ENCODE measurements at places on chromosomes 3 and 15.
A peak's percentile ranks its signal among the peaks of the same experiment; 100 is the strongest.

GRCh38 chr15:83720468-83720867, 66.5 kb downstream of the ADAMTSL3 start:
- DNase-seq: no peak

DNA sequence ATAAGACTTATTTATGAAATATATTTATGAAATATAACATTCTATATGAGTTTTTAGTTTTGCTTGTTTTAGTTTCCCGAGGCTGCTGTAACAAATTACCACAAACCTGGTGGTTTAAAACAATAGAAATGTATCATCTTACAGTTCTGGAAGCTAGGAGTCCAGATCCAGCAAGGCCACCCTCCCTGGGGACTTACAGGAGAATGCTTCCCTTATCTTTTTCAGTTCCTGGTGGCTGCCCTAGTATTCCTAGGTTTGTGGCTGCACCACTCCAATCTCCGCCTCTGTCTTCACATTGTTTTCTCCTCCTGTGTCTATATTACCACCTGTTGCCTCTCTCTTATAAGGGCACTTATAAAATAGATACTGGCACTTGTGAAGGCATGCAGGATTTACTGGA, 877.8 kb downstream of the TUSC7 start:
- DNase-seq: no peak

DNA sequence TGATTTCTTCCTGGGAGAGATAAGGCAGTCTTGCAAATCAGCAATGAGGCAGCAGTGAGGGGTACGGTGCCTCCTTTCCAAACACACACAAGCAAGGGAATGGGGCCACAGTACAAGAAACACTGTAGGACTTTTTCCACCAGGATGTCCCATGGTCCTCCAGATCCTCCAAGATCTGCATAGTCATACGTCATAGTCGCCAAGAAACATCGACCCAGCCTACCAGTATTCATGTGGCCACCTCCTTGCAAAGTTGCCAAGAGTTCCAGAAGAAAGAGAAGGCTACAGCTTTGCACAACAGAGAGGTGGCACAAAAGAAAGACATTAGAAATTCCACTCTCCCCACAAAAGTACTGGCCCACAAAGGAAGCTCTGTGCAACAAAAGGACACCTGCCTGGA, 257.9 kb downstream of the CTNNB1 start:
- no peak for DNase-seq

DNA sequence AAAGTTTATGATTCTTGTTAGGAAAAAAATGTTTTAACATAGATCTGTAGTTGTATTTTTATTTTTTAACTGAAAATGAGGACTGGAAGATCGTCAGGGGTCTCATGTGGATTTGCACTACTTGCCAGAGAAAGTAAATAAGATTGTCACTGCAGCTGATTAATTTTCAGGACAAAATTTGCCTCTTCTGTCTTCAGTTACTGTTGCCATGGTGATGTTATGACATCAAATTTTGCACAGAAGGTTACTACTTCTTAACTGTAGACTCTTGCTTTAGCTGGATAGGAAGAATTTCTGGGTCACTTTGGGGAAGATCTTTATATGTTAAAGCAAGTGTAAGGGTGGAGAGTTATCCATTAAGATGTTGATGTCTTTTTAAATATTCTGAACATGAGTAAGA, 82.2 kb upstream of the WDR72 start:
- DNase-seq: no peak

DNA sequence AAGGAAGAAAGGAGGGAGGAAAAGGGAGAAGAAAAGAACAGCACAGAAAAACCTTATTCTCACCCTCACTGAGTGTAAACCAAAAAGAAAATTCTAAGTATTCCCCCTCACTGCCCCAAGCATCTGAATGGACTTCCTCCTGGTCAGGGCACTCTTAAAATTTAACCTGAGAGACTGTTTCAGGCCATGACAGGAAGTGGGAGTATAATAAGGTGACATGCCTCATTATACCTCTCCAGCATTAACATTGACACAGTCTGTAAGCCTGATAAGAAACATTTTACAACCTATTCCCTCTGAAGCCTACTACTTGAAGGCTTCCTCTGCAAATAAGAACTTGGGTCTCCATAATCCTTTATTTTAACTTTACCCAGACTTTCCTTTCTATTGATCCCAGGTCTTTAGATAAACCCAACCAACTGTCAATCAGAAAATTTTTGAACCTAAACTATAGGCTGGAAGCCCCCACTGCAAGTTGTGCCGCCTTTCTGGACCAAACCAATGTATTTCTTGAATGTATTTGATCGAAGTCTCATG, 41.7 kb downstream of the SLCO2A1 start:
- DNase-seq: no peak

- DNase-seq: peak; percentile 60
Measured at GRCh38 chr3:100316641-100317069, 17.9 kb upstream of the NIT2 start.

DNA sequence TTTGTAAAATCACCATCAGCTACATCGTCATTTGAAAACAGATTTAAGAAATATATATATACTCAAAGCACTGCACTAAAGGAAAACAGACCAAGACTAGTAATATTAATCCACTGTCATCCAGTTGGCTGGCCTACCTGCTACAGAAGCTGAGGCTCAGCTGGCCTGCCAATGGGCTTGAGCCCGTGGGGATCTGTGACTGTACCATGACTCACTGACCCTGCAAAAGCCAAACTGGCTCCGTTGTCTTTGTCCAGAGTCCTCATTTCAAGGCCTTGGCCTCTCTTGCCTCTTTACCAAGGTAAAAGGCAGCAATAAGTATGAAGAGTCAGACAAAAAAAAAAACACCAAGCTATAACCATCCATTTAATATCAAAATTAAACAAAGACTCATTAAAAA, 463.5 kb upstream of the RASGRP1 start:
- DNase-seq: peak; percentile 93

DNA sequence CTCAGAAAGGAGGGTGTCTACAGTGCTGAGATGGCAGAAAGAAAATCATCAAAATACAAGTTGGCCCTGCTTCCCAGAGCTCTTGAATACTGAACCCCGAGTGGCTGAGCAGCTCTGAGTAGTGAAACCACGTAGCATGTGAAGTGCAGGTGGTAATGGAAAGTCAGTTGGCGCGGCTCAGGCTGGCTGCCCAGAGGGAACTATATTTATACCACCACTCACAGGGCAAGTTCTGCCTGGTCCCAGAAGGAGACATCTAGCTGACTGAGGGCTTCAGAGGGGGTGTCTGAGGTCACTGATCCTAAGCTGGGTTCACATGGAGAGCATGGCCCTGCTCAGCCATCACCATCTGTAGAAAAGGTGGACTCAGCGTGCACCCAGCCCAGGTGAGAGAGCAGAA, 129.6 kb upstream of the AGBL1 start:
- DNase-seq: no peak

DNA sequence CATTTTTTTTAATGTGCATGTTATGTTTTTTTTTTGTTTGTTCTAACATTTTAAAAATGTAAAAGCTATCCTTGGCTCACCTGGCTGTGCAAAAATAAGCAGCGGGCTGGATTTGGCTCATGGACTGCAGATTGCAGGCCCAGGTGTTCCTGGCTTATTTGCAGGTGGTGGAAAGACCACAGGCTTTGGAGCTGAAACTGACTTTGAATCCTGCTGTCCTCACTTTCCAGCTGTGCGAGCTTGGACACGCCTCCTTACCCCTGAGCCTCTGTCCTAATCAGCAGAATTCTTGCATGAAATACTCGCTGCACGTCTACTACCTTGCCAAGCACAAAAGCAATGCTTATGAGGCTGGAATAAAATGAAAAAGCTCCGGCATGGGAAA, 188.7 kb upstream of the TPM1 start:
- DNase-seq: no peak

DNA sequence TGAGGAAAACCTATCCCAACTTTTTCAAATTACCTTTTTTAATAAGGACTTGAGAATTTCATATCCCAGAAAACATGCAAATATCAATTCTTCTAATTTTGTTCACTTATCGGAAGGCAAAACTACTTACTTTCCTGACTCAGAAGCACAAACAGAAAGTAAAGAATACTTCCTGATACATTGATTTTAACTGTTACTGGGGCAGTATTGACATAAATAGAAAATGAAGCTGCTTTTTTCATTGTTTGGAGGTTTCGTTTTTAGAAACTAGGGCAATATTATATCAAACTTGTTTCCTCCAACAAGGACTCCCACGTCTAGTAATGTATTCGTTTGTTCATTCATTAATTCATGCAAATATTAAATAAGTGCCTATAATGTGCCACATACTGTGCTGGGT, 19.1 kb downstream of the PAQR9 start:
- DNase-seq: no peak

- DNase-seq: no peak
Measured at GRCh38 chr3:178300441-178300959, 235.7 kb upstream of the KCNMB2 start.

GRCh38 chr3:89289574-89290190, 182.3 kb downstream of the EPHA3 start:
- no peak for DNase-seq

- DNase-seq: no peak
Measured at GRCh38 chr3:75894234-75894633, 108.9 kb upstream of the ZNF717 start.

DNA sequence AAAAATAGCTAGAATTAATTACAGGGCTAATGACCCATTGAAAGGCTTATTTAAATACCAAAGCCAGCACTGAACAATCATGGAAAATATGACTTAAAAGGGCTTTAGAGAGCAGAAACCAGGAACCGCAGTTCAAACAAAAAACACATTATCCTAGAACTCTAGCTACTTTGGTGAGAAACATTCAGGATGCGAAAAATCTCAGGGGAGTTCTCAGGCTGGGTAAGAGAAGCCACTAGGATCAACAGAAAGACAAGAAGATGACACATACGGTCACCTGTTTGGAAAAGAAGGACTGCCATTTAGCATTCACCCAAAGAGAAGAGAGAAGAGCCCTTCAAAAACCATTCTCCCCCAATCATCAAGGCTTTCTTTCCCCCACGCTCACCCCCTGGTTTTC, 75.6 kb upstream of the ICE2 start:
- peak; percentile 13 for DNase-seq

GRCh38 chr15:71232411-71232810, 117.1 kb downstream of the THSD4 start:
- peak; percentile 78 for DNase-seq

DNA sequence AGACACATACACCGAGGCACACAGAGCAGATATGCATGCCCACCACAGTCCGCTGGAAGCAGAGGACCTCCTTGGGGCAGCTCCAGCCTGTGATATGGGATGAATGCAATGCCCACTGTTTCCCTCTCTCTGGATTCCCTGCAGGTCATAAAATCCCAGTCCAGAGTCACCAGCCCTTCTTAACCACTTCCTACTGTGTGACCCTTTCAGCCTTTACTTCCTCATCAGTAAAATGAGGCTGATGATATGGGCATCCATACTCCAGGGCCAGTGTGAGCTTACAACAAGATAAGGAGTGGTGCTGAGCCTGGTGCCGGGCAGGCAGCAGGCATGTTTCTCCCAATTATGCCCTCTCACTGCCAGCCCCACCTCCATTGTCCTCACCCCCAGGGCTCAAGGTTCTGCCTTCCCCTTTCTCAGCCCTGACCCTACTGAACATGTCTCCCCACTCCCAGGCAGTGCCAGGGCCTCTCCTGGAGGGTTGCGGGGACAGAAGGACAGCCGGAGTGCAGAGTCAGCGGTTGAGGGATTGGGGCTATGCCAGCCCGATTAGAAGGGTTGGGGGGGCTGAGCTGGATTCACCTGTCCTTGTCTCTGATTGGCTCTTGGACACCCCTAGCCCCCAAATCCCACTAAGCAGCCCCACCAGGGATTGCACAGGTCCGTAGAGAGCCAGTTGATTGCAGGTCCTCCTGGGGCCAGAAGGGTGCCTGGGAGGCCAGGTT, at the start of gene GNAT1:
TSS of gene GNAT1 (plus strand) at position 675 of the 725 bp plus-strand sequence. CDS start 116 bp downstream, outside the sequence.
- DNase-seq: no peak

- no peak for DNase-seq
Measured at GRCh38 chr3:16482770-16483531, 30.5 kb downstream of the RFTN1 start.

- DNase-seq: peak; percentile 87
Measured at GRCh38 chr15:72117486-72118016, 399 bp downstream of the MYO9A start.

- DNase-seq: no peak
Measured at GRCh38 chr3:44019736-44020135, 221.9 kb upstream of the TOPAZ1 start.

DNA sequence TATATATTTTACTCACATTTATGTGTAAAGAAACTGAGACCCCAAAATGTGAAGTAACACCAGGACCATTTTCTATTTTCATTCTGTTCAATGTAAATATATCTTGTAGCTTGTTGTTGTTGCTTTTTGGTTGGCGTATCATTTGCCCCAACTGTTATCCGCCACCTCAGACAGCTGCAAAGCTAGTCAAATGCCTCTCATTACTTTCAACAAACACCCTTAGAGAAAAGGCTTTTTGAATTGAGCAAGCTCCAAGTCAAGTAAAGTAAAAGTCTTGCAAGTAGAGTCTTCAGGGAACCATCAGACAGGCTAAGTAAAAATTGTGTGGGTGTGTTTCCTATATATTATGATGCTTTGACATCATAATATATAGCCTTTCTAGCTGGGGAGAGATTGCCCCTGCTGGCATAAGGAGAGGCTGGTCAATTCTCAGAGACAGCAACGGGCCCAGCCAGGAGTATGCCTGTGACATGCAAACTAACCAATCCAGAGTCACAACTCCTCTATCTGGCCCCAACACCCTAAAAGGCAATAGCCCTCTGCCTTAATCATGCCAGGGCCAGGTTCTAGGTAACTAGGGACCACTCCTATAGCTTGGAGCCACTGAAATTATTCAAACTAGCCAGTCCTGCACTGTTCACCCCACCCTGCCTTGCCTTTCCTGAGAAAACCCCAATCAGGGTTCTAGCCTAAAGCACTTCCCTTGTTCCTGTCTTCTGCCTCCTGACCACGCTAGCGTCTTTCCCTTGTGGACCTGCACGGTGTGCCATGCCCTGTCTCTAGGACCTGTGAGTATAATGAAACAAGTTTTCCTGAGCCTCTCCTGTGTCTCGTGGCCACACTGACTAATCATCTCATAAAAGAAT, 75.6 kb downstream of the RAD18 start:
- DNase-seq: no peak

DNA sequence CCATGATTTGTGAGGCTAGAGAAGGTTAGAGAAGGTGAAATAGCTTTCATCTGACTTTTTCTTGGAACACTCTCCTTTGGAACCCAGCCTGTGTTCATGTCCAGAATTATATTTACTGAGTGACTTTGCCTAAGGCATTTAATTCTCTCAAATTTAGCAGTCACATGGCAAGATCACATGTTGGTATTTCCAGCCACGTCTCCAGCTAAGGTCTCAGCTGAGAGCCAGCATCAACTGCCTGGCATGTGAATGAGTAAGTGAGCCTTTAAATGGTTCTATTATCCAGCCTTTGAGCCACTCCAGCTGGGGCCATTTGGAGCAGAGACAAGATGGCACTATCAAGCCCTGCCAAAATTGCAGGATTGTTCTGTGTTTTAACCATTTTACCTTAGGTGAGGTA, 130.2 kb upstream of the SGO1 start:
- DNase-seq: no peak

- no peak for DNase-seq
Measured at GRCh38 chr3:103189941-103190340, 755.1 kb downstream of the ZPLD1 start.
